ENCODE measurements at places on chromosomes 3 and 15. TPM values are rescaled to one million over a fixed set of nuclear protein-coding genes. Genes with fewer than 3 reads are reported as not detected.

The GP5 gene
- not detected for total RNA-seq

The TMCO5A gene
- not detected for total RNA-seq

The RPUSD2 gene
- 13.8 TPM for total RNA-seq

The C3orf49 gene
- not detected for total RNA-seq

The NTRK3 gene
- 0.39 TPM for total RNA-seq

The CEP63 gene
- 27.7 TPM for total RNA-seq

The SPRED1 gene
- total RNA-seq, result 15.9 TPM

The STARD9 gene
- 0.80 TPM for total RNA-seq

The SLC49A4 gene
- total RNA-seq, result 18.3 TPM

The GPR62 gene
- not detected for total RNA-seq

DNA sequence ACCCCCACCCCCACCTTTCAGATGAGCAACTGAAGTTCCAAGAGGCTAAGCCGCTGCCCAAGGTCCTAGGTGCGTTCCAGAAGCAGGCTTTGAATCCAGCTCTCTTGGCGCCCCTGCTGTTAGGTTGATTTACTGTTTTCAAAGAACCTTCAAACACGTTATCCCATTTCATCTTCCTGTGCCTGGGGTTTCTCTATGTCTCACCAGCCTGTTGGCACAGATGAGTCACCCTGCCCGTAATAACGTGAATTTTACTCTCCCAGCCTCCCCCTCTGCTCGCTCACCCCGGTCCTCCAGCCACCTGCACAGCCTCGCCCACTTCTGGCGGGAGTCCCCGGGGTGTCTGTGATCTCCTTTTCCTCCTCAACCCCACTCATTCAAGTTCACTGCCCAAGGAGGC is 13.0 kb upstream of the TSEN2 start:
- peak; percentile 87 for DNase-seq

DNA sequence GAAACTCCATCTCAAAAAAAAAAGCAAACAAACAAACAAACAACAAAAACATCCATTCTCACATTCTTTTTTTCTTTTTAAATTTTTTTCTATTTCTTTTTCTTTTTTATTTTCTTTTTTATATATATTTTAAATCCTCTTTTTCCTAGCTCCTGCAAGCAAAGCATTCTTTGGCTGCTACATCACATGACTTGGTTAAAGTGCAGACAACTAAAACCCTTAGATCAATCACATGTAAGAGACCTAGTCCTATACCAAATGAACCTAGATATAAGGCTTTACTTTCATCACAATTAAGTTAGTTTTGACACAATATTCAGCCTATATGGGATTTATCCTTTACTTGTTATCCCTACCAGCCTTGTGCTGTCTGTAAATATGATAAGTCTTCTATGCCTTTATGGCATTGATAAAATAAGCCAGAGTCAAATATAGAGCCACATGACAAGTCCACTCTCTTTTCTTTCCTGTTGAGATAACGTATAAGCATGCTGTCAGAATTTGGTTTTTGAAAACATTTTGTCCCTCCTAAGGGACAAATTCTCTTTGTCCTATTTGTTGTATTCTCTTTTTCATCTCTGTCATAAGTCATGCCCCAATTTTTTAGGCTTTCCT is 11.3 kb downstream of the UBR1 start:
- DNase-seq, result no peak

DNA sequence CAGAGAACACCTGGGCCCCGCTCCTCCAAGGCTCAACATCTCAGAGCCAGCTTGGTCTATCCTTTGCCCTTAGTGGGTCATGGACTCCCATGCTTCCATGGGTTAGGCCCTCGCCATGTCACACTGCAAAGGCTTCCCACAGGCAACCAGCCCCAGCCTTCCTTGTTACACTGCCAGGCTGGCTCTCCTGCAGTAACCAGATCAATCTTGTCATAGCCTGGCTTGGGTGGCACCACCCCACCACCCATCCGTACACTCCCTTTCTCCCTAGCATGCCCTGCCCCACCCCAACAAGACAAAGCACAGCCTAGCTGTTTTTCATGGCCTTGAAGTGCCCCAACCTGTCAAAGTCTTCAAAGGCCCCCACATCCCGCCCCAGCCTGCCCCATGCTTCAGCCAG is 30.5 kb downstream of the CA12 start:
- no peak for DNase-seq

DNA sequence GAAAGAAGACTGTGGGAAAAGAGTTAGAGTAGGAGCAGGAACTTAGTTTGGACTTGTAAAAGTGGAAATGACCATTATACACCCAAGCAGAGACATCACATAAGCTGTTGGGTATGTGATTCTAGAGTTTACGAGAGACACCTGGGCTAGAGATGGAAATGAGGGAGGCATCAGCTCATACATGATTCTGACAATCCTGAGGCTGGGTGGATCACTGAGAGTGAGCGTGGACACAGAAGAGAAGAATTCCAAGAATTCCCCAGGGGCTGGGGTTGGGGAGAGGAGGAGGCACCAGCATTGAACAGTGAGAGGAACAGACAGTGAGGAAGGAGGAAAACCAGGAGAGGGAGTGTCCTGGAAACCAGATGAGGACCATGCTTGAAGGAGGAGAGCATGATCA is 113.5 kb downstream of the KCNAB1 start:
- no peak for DNase-seq

- DNase-seq, result no peak
These were observed 101.6 kb downstream of the OXNAD1 start for GRCh38 chr3:16366581-16366980.

DNA sequence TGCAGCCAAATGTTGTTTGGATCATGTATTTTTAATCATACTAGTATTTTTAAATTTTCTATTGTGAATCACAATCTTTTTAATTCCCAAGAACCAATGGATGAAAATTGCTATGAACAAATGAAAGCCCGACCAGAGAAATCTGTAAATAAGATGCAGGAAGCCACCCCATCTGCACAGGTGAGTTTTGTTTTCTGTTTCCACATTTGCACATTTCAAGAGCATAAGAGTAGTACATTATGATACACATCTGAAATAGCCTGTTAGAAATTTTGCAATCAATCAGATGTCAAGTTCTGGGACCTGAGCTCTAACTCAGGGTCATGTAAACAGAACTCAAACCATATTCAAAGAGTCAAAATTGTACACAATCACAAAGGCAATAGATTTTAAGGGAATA is 26.5 kb downstream of the TRAT1 start:
- DNase-seq, result no peak

DNA sequence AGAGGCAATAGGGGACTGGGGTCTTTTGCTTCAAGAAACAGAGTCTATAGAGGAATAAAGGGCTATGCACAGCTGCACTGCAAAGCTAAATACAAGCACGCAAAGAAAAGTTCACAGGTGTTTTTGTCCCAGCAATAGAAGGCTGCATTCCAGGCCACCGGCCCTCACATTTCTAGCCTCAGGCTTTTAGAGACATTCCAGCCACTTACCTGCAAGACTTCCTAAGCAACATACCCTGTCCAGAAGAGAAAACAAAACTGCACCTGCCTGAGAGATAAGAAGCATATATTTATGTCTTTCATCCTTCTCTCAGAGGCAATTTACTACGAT is 220.5 kb downstream of the OPA1 start:
- DNase-seq, result no peak

DNA sequence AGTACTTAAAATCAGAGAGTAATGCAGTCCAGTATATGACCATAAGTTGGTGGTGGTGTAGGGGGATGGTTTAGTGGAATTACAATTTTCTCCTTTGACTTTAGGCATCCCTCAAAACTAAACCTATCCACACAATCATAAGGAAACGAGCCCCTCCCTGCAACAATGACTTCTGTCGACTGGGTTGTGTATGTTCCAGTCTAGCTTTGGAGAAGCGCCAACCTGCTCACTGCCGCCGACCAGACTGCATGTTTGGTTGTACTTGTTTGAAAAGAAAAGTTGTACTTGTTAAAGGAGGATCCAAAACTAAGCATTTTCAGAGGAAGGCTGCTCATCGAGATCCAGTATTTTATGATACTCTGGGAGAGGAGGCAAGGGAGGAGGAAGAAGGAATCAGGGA is 52.8 kb downstream of the MGA start:
- DNase-seq, result no peak

GRCh38 chr3:141074529-141074928 is 23.4 kb downstream of the SPSB4 start:
- DNase-seq, result no peak

- DNase-seq, result no peak
These were observed 14.4 kb upstream of the STRA6 start for GRCh38 chr15:74216949-74217348.

DNA sequence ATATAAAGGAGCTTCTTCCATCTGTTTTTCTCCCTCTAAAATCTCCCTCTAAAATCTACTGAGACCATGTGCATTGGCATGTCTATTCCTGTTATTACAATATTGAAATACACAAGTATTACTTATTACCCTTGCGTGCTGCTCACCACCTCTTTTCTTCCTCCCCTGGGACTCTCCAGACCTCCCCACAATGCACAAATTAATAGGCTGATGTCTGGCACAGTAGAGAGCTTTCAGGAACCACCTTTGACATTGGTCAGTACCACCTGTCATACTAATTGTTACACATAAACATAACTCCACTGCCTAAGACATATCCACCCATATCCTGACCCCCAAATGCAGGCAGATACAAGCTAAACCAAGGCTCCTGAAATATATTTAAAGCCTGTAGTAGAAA is 722.6 kb downstream of the FHIT start:
- no peak for DNase-seq

DNA sequence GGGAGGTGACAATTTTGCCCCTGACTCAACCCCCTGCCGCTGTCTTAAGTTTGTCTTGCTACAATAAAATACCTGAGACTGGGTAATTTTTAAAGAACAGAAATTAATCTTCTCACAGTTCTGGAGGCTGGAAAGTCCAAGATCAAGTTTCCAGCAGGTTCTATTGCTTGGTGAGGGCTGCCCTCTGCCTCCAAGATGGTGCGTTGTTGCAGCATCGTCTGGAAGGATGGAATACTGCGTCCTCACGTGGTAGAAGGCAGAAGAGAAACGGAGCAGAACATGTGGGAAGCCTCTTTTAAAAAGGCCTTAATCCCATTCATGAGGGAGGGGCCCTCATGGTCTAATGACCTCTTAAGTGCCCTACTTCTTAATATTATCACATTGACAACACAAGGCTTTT is 87.3 kb upstream of the SNTN start:
- DNase-seq, result peak; percentile 19

- no peak for DNase-seq
These were observed 130.1 kb downstream of the UACA start for GRCh38 chr15:70633103-70633831.

DNA sequence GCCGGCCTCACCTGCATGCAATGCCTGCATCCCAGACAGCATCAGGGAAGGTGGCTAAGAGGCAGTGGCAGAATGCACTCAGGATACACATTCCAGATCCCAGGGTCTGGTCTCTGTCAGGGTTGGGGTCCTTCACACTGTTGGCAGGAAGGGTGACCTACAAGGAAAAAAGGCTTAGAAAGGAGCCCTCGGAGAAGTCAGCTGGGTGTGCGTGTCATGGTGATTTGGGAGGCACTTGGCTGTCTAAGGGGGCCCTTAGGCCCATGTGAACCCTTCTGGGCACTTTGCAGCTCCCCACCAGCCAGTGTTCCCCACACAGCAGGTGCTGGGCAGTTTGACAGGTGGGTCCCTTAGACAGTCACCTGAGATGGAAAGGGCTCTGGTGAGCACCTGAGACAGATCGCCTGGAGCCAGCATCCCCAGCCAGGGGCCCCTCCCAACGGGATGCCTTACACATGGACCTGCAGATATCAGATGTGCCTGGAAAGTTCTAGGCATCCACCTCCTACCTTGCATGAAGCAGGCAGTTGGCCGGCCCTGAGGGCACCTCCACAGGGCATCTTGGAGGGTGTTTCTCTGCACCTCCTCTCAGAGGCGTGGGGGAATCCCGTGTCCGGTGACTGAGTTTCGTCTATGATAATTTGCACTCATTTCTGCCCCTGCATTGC is 131.6 kb downstream of the LRRK1 start:
- DNase-seq, result no peak

GRCh38 chr3:196003611-196004010 is 78.3 kb downstream of the TFRC start:
- no peak for DNase-seq

GRCh38 chr3:100523050-100523760 is 30.8 kb downstream of the TMEM45A start:
- DNase-seq, result no peak

DNA sequence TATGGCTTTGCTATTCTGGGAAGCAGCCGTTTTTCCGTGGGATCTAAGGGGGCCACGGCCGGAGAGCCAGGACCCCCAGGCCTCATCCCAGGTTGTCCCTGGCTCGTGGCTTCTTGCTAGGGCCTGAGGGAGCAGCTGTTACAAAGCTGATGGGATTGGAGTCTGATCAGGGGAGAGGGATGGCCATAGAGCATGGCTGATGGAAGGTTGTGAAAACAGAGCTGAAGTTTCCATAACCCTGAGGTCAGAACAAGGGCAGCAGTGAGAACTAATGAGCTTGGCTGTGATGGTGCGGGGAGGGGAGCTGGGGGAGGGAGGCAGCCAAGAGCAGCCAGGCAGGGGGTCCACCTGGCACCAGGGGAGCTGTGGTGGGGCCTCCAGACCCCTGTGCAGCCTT is 63.0 kb downstream of the LINGO1 start:
- no peak for DNase-seq

GRCh38 chr15:91308855-91309254 is 208.8 kb downstream of the SV2B start:
- no peak for DNase-seq

GRCh38 chr15:82699726-82700125 is 9.9 kb downstream of the AP3B2 start:
- no peak for DNase-seq

DNA sequence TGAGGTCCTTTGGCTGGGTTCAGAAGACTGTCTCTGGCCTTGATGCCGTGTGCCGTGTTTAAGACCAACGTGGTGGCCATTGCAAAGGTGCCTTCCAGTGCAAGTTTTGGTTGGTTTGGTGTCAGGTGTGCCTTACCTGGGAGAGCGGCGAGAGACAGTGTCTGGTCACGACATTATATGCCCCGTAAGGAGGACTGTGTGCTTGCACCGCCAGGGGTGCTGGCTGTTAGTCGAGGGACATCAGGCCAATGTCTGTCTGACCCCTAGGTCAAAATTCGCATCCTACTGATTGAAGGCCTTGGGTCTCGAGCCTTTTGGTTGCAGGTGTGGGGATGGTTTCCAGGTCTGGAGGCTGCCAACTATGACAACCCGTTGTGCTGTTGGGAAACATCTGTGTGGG is 111.9 kb downstream of the SNRPN start:
- DNase-seq, result no peak

GRCh38 chr15:64934023-64934422 is 22.3 kb downstream of the ANKDD1A start:
- no peak for DNase-seq

- DNase-seq, result no peak
These were observed 202.6 kb downstream of the MEX3B start for GRCh38 chr15:81843226-81843625.

GRCh38 chr3:72109327-72110259 is 324.6 kb upstream of the PROK2 start:
- no peak for DNase-seq

Measured in Daoy (cell line).